Renal cortex interstitium (tissue), 15 donors: ENCODE measurements at places on chromosomes 11 and 22.

DNA sequence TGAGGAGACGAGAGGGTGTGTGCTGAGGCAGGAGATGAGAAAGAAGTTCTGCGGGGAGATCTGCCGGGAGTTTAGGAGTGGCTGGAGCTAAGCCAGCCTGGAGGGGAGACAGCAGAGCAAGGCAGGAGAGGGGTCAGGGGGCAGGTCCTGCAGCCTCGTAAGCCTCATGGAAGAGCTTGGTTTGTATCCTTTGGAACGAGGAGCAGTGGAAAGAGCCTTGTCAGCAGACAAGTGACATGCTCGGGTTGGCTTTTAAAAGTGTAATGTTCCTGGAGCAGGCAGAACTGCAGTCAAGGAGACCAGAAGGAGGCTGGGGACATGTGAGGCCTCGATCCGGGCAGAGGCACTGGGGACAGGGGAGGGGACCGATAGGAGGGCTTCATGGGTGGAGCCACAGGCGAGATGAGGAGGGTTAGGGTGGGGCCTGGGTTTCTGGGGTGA, 21.4 kb upstream of the TUB start:
- DNase-seq = no peak

- DNase-seq = no peak
Measured at GRCh38 chr22:22180738-22181285, 63.8 kb upstream of the VPREB1 start.

- DNase-seq = no peak
Measured at GRCh38 chr22:21917181-21917958, 35.3 kb downstream of the PPM1F start.

DNA sequence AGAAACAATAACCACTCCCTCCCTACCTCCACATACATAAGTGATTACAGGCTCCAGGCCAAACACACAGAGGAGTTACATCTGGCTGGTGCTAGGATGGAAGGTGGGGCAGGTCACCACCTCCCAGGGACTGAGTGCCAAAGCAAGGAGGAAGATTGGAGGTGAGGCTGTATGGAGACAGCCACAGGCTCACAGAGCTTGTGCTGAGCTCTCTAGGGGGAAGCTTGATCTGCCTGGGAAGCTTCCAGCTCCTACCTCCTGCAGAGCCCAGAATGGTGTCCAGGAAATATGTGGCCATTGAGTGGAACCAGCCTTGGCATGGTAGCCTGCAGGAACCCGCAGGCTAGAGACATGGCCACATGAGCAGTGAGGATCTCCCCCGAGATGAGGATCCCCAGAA, 3.6 kb upstream of the MED15 start:
- no peak for DNase-seq
